DMS53 (cell line): ENCODE measurements at places on chromosomes 5 and 9.

GRCh38 chr5:78640662-78641474, 7.7 kb downstream of the LHFPL2 start:
- peak; percentile 34 for DNase-seq

GRCh38 chr5:118224546-118224945, 763.8 kb downstream of the DTWD2 start:
- no peak for DNase-seq

DNA sequence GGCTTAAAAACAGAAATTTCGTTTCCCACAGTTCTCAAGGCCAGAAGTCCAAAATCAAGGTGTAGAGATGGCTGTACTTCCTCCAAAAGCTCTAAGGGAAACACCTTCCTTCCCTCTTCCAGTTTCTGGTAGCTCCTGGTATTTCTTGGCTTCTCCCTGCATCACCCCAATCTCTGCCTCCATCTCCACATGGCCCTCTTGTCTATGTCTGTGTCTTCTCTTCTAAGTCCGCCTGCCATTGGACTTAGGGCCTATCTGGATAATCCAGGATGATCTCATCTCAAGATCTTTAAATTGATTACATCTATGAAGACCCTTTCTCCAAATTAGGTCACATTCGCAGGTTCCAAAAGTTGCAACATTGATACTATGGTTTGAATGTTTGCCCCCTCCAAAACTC, 105.6 kb downstream of the ATPSCKMT start:
- DNase-seq, result no peak

- no peak for DNase-seq
Measured at GRCh38 chr5:154418344-154418820, 27.4 kb upstream of the SAP30L start.

- no peak for DNase-seq
Measured at GRCh38 chr9:23496489-23497136, 329.4 kb downstream of the ELAVL2 start.

- DNase-seq, result peak; percentile 79
Measured at GRCh38 chr5:148808864-148809642, 17.4 kb upstream of the ADRB2 start.

GRCh38 chr9:91197232-91198181, 164.2 kb downstream of the AUH start:
- DNase-seq, result peak; percentile 85

GRCh38 chr9:93476924-93477323, 23.5 kb upstream of the FAM120AOS start:
- no peak for DNase-seq

GRCh38 chr5:75824323-75824722, 107.1 kb upstream of the POC5 start:
- no peak for DNase-seq

DNA sequence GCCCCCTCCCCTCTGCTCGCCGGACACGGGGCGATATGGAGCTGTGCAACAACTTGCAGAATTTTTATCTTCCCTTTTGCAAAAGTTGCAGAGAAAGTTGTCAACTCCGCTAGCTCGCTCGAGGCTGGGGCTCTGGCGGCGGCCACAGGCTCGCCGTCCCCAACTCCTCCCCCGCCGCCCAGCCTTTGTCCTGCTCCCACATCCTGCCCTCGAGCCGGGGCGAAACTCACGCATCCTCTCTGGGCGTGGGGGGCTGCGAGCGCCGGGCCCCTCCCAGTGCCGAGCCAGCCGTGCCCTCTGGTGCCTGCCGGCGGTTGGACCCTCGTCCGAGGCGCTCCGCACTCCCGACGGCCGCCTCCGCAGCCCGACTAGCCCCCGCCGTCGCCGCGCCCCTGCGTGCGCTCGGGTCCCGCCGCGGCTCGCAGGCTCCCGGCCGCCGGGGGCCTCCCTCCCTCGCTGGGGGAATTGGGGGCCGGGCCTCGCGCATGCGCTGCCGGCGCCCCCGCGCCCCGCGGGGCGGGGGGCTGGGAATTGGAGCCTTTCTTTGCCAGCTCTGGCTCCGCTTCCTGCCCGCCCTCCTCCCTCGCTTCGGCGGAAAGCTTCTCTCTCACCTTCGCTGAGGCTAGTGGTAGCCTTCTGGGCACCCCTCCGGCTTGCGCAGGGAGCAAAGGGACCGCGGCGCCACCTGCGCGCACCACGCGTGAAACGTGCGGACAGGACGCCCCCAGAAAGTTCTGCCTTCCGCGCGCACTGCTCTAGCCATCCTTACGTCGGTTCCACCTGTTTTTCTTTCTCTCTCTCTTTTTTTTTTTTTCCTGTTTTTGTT, at the start of gene CCNJL:
TSS of gene CCNJL (minus strand) at position 431 of the 826 bp plus-strand sequence. CDS start 641 bp downstream, outside the sequence.
- DNase-seq, result peak; percentile 91

GRCh38 chr5:170497311-170498038, 6.3 kb upstream of the KCNIP1 start:
- DNase-seq, result no peak

- DNase-seq, result no peak
Measured at GRCh38 chr9:97363661-97364299, 48.1 kb upstream of the TDRD7 start.

DNA sequence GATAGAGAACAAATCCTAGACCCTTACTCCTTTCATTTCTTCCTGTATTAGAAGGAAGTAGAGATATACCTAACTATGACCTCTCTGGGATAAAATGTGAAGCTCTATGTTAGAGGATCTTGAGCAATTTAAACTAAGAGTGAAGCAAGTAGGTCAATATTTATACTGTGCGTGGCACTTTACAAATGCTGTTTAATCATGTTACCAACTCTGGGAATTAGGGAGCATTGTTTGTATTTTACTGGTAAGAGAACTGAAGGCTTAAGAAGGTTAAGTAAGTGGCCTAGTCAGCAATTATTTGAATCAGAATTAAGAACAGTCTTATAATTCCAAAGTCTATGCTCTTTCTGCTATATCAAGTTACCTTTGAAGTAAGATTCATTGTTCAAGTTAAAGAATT, 12.0 kb downstream of the TNC start:
- DNase-seq, result peak; percentile 20

DNA sequence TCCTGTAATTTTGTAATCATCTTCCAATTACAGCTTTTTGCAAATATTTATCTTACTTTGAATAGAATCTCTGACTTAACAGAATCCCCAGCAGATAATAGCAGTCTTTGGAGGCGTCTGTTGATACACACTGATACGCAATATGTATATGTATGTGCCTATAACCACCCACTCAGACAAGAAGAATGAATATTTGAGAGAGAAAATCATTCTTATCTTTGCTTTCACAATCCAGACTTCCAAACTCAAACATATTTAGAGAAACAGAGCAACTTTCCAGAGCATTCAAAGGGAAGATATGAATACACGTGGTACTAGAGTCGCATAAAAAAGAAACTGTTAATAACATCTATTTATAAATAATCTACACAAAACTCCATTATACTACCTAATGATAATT, 6.1 kb downstream of the RORB start:
- no peak for DNase-seq

GRCh38 chr5:13773649-13774048, 170.8 kb downstream of the DNAH5 start:
- no peak for DNase-seq
